Tibial nerve (tissue), 4 donors: ENCODE measurements at places on chromosomes 2 and 18.

GRCh38 chr2:38602136-38602731 lies 494 bp downstream of the HNRNPLL start:
- H3K4me3 ChIP-seq = peak overlapping the region; percentile 98
- H3K27me3 ChIP-seq = no peaks in the 10 kb centered on the region
- peaks cover 47% of the 10 kb centered on the region for H3K4me1 ChIP-seq
- DNase-seq = no peak

DNA sequence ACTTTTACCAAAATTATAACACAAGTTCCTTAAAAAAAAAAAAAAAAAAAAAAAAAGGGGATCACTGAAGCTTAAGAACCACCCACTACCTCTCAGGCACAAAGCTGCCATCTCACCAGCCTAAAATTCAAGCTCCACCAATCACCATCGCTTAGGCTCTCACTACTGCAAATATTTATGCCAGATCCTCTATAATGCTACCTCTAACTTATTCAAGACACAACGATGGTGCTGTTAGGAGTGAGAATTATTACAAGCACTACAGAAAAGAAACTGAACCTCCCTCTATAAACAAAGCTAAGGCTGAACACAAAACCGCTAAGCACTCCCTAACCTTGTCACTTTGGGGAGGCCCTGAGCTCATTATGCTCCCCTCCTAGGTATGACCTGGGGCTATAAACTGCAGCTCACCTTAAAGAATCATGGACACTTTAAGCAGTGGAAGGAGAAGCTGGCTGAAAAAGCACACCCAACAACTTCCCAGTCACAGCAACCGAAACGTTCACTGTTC lies 3.6 kb downstream of the FZD5 start:
- no peak overlapping the region for H3K4me3 ChIP-seq
- H3K27me3 ChIP-seq = no peaks in the 10 kb centered on the region
- no peaks in the 10 kb centered on the region for H3K36me3 ChIP-seq
- H3K4me1 ChIP-seq = peaks cover 17% of the 10 kb centered on the region

- no peak overlapping the region for H3K4me3 ChIP-seq
- DNase-seq = no peak
- peaks cover 18% of the 10 kb centered on the region for H3K36me3 ChIP-seq
Observed at GRCh38 chr2:33188799-33189198, 242.0 kb downstream of the LTBP1 start.

- no peak for DNase-seq
- no peak overlapping the region for H3K27ac ChIP-seq
- no peaks in the 10 kb centered on the region for H3K27me3 ChIP-seq
- no peaks in the 10 kb centered on the region for H3K4me1 ChIP-seq
- no peak overlapping the region for H3K4me3 ChIP-seq
- H3K36me3 ChIP-seq = no peaks in the 10 kb centered on the region
Observed at GRCh38 chr18:31407649-31408048, 31.1 kb downstream of the DSG4 start.

DNA sequence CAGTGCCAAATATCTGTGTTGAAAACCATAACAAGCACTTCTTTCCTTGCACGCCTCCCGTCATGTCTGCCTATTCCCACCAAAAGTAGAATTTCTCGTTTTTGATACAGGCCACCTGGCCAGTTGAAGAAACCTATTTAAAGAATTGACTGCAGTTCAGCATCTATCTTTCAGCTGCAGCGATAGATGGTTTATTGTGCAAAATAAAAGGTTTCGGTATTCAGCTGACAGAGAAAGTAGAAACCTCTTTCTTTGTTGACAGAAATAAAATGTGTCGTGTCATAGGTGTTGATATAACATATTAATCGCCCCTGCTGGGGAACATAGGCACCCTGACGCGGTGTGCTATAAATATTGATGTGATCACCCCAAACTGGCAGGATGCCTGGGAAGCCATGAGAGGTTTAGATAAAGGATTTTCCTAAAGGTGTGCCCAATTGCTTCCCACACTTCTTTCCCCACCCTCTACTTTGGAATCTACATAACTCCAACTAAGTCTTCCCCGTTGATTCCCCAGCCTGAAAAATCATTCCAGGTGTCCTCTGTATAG lies 570.4 kb downstream of the CCDC85A start:
- no peak overlapping the region for H3K27ac ChIP-seq
- no peak overlapping the region for H3K4me3 ChIP-seq
- no peak for DNase-seq
- no peaks in the 10 kb centered on the region for H3K27me3 ChIP-seq

DNA sequence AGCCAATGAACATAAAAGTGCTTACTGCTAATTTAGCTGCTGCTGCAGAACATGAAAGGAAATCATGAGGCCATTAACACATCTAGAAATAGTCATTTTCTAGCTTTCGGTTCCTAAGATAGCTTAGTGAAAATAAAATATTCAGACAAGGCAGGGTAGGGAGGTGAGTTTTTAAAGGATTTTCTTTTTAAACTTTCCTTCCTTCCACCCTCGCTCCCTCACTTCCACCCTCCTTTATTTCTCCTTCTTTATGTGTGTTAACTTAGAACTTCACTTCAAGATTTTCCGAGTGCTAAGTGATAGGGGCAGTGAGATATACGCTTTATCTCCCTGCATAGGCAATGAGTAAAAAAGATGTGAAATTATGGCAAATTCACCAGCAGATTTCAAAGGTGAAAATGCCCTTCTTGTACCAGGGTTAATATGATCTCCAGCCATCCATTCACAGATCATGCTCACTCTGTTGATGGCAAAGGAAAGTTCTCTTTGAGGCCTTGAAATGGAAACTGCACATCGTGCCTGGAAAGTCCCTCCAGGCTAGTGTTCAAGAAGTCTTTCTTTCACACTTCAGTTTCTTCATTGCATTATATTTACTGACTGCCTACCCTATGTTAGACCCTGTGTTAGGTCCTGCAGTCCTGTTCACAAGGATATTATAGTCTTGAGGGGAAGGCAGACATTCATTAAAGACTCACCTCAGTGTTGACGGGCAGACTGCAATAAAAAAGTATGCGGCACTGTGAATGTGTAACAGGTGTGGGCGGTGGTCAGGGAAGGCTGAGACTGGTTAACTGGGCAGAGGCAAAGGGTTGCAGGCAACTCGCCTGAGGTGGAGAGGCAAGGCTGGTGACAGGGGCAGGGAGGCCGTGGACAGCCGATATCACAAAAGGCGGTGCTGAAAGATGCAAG lies 200.8 kb downstream of the PLCL1 start:
- no peaks in the 10 kb centered on the region for H3K36me3 ChIP-seq
- no peaks in the 10 kb centered on the region for H3K27me3 ChIP-seq
- no peaks in the 10 kb centered on the region for H3K4me1 ChIP-seq
- no peak for DNase-seq
- no peak overlapping the region for H3K27ac ChIP-seq
- no peak overlapping the region for H3K4me3 ChIP-seq

DNA sequence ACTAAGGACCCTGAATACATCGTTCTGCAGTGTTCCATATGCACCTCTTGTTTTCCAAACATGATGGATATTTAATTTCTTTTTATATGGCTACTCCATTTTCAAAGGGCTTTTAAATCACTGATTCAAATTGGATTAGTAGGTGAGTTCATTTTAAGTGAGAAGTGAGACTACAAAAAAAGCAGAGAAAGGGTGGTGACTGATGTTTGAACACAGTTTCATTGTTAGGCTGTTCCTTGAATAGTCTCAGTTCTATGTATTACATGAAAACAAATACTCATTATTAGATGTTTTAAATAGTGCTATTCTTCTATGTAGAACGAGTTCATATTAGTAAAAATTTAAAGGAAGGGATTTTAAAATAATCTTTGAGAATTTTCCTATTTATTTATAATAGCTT lies 72.7 kb upstream of the STON1 start:
- peaks cover 78% of the 10 kb centered on the region for H3K36me3 ChIP-seq
- no peaks in the 10 kb centered on the region for H3K4me1 ChIP-seq
- H3K27me3 ChIP-seq = no peaks in the 10 kb centered on the region
- no peak overlapping the region for H3K4me3 ChIP-seq

- H3K36me3 ChIP-seq = no peaks in the 10 kb centered on the region
- H3K27me3 ChIP-seq = no peaks in the 10 kb centered on the region
- H3K27ac ChIP-seq = no peak overlapping the region
- H3K4me3 ChIP-seq = no peak overlapping the region
- peaks cover 21% of the 10 kb centered on the region for H3K4me1 ChIP-seq
Observed at GRCh38 chr2:8575038-8575833, 106.6 kb upstream of the ID2 start.

DNA sequence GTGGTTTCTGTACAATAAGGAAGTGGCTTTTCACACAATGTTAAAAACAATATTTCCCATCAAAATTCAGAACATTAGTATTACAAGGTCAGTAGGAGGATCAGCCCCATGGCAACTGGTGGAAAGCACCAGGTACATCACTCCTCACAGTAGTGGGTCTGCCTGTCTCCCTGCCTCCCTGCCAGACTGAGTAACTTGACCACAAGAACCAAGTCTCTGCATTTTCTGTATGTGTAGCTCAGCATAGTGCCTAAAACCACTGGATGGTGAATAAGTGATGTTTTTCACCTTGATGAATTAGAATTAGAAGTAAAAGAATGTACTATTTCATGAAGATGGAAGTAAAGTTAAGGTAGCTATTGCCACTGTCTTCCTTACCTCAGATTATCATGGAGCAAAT lies 4.1 kb upstream of the WDR7 start:
- no peak for DNase-seq
- H3K27me3 ChIP-seq = no peaks in the 10 kb centered on the region
- no peaks in the 10 kb centered on the region for H3K36me3 ChIP-seq
- H3K4me1 ChIP-seq = no peaks in the 10 kb centered on the region
- no peak overlapping the region for H3K27ac ChIP-seq
- H3K4me3 ChIP-seq = no peak overlapping the region

DNA sequence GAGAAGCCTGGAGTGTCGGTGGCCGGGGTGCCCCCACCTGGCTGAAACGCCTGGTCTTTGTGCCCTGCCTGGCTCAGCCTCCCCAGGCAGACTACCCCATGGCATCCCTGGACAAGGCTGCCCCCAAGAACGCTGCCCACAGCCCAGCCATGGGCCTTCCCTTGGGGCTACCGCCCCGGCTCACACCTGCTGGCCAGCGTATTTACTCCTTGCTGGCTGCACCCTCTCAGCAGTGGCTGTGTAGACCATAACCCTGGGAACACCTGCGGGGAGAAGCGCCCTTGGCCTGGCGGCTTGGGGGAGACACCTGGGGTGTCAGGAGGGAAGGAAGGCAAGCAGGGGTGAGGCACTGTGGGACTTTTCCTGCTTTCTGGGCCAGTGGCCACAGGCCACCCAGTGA lies 17.3 kb downstream of the CAPN10 start:
- H3K27ac ChIP-seq = no peak overlapping the region
- no peaks in the 10 kb centered on the region for H3K36me3 ChIP-seq
- peaks cover 14% of the 10 kb centered on the region for H3K4me1 ChIP-seq
- H3K4me3 ChIP-seq = no peak overlapping the region
- DNase-seq = no peak

- H3K27ac ChIP-seq = peak overlapping the region; percentile 32
- H3K36me3 ChIP-seq = no peaks in the 10 kb centered on the region
- DNase-seq = no peak
- H3K4me3 ChIP-seq = no peak overlapping the region
Observed at GRCh38 chr2:112640800-112641675, 4.7 kb upstream of the SLC20A1 start.

- H3K4me3 ChIP-seq = no peak overlapping the region
- H3K27ac ChIP-seq = no peak overlapping the region
Observed at GRCh38 chr2:23813438-23813837, 113.5 kb downstream of the ATAD2B start.

DNA sequence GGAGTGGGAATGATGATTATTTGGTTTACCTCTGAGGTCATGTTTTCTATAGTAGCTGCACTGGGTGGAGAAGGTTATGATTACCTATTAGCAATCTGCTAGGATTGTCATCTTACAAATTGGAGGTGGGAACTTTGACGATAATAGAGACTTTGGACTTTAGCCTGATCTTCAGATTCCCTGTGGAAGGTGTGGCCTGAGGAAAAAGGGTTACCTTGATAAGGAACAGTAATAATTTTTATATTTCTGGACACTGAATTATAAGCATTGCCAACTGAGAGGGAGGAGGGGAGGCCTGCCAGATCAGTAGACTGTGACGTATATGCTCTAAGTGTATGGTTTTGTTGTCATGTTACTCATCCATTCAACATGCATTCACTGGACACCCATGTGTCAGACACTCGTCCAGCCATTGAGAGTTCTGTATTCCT lies 183.4 kb upstream of the FOSL2 start:
- no peaks in the 10 kb centered on the region for H3K36me3 ChIP-seq
- no peak overlapping the region for H3K27ac ChIP-seq
- H3K27me3 ChIP-seq = no peaks in the 10 kb centered on the region

DNA sequence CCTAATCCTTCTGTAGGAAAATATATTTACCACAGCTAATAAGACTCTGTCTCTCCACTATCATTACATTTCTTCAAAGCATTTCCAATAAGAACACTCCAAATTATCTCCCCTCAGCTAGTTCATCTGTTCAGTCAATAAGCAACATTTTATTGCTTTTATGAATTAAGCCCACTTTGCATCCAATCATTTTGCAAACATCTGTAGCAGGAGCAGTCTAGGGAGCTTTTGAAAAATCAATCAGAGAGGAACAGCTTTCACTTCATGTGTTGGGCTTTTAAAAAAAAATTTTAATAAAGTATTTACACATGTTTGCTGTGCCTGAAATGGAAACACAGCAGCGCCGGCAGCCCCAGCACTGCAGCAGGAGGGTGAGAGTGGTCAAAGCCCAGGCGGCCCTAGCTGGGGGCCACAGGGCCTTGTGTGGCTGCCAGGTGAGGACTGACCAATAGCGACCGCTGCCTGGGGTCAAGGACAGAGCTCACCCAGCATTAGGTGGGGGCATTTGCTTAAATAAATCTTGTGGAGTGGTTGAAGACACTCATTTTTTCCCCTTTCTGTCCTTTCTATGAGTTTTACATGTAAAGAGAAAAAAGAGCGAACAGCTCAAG lies 250.7 kb downstream of the RNF144A start:
- no peak overlapping the region for H3K4me3 ChIP-seq
- no peaks in the 10 kb centered on the region for H3K4me1 ChIP-seq
- no peak for DNase-seq
- H3K27me3 ChIP-seq = no peaks in the 10 kb centered on the region
- no peaks in the 10 kb centered on the region for H3K36me3 ChIP-seq

DNA sequence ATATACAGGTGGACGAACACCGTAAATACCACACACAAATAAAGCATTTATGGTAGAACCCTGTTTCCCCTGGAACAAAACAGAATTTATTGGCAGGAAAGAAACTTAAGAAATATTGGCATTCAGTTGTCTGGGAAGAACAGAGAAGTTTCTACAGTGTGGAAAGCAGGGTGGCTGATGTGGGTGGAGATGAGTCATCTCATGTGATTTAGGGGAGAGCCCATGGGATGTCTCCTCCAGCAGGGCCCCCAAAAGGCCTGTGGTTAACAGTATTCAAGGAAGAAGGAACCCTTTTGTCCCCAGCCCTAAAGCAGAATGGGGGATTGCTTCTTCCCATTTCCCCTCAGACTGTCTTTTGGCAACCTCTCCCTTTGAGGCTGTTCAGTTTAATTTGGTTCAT lies 24.2 kb downstream of the SIX3 start:
- no peaks in the 10 kb centered on the region for H3K36me3 ChIP-seq
- peaks cover 5% of the 10 kb centered on the region for H3K4me1 ChIP-seq
- DNase-seq = no peak
- H3K27me3 ChIP-seq = peaks cover 26% of the 10 kb centered on the region
- H3K27ac ChIP-seq = no peak overlapping the region
